ENCODE measurements at places on chromosomes 5 and 9. TPM values are rescaled to one million over a fixed set of nuclear protein-coding genes. Genes with fewer than 3 reads are reported as not detected.

Gene TMEFF1
- 5.2 TPM for total RNA-seq

Gene SLC25A2
- total RNA-seq, result 0.26 TPM

Gene FAM153A
- 0.10 TPM for total RNA-seq

Gene HABP4
- 15.8 TPM for total RNA-seq

Gene CRHBP
- 0.33 TPM for total RNA-seq

Gene CATSPER3
- total RNA-seq, result 0.10 TPM

Gene BSPRY
- 0.07 TPM for total RNA-seq

Gene IFNA13
- total RNA-seq, result not detected

Gene ENTREP1
- 0.33 TPM for total RNA-seq

Gene SAPCD2
- total RNA-seq, result 3.7 TPM

Gene MYOT
- total RNA-seq, result not detected

Gene LHX3
- not detected for total RNA-seq

Gene HSPB3
- total RNA-seq, result 0.85 TPM

Gene ANKRD18B
- total RNA-seq, result 1.3 TPM

Gene CCIN
- 3.6 TPM for total RNA-seq

Gene GPBP1
- 52.9 TPM for total RNA-seq

Gene CDC14B
- 19.8 TPM for total RNA-seq

Gene POLR3G
- total RNA-seq, result 3.6 TPM

Gene ZNF462
- 18.2 TPM for total RNA-seq

Gene ASPN
- total RNA-seq, result 9.6 TPM

Gene EQTN
- total RNA-seq, result not detected

Gene ACO1
- total RNA-seq, result 94.4 TPM

Gene BARHL1
- total RNA-seq, result not detected

Gene NUTM2F
- not detected for total RNA-seq

Gene CCDC192
- total RNA-seq, result not detected

Gene DNM1
- 1.9 TPM for total RNA-seq
